ENCODE measurements at places on chromosomes 12 and 14. TPM values are rescaled to one million over a fixed set of nuclear protein-coding genes. Genes with fewer than 3 reads are reported as not detected.
A peak's percentile ranks its signal among the peaks of the same experiment; 100 is the strongest.

DNA sequence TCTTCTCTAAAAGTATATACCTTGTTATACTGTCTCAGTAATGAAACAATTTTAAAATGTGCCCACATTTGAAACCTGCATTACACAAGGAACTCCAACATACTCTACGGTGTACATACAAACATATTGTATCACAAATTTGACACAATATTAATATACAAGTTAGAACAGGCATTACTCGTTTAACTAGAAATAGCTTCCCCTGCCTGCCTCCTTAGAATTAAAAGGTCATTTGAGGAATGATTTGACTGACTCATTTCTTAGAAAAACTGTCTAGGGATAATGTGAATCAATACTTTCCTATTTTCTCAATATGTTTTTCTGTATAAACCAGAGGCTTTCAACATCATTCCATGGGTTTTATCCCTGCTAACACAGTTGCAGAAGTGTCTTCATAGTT is 73.7 kb downstream of the STON2 start:
- peaks cover 4% of the 10 kb centered on the region for H3K27me3 ChIP-seq
- no peaks in the 10 kb centered on the region for H3K4me1 ChIP-seq
- no peaks in the 10 kb centered on the region for H3K36me3 ChIP-seq
- no peak for DNase-seq
- no peak overlapping the region for H3K4me3 ChIP-seq

GRCh38 chr14:21711360-21711961 is 37.8 kb upstream of the OR4E1 start:
- peaks cover 2% of the 10 kb centered on the region for H3K27me3 ChIP-seq
- H3K4me1 ChIP-seq = peaks cover 8% of the 10 kb centered on the region
- peak overlapping the region; percentile 49 for H3K27ac ChIP-seq

- H3K4me1 ChIP-seq = peaks cover 19% of the 10 kb centered on the region
- peak overlapping the region; percentile 95 for H3K4me3 ChIP-seq
- H3K27ac ChIP-seq = peak overlapping the region; percentile 98
- DNase-seq = no peak
These were observed 1.7 kb downstream of the ZDHHC17 start for GRCh38 chr12:76765598-76765997.

DNA sequence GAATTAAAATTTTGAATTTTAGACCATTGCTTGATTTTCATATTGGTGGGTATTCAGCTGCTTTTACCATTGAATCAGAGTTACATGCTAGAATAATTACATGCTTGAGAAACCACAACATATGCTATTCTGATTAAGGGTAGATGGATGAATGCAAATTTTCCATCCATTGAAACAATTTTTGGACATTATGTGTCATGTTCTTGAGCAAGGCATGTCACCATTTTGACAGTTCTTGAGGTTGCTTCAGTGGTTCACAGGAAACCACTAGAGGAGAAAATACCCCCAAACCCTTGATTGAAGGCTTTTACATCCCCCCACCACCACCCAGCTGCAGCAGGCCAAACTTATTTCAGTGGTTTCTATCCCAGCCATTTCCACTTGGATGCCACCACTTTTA is 13.5 kb downstream of the UBR7 start:
- H3K27me3 ChIP-seq = no peaks in the 10 kb centered on the region
- H3K27ac ChIP-seq = no peak overlapping the region
- H3K4me1 ChIP-seq = no peaks in the 10 kb centered on the region
- H3K36me3 ChIP-seq = peaks cover 34% of the 10 kb centered on the region
- H3K4me3 ChIP-seq = no peak overlapping the region

GRCh38 chr12:62335796-62336195 is 75.6 kb downstream of the USP15 start:
- peaks cover 18% of the 10 kb centered on the region for H3K36me3 ChIP-seq
- DNase-seq = no peak
- no peak overlapping the region for H3K4me3 ChIP-seq
- no peaks in the 10 kb centered on the region for H3K27me3 ChIP-seq

GRCh38 chr12:33703221-33703620 is 263.6 kb upstream of the SYT10 start:
- H3K36me3 ChIP-seq = no peaks in the 10 kb centered on the region
- no peak overlapping the region for H3K4me3 ChIP-seq
- no peak for DNase-seq
- H3K4me1 ChIP-seq = no peaks in the 10 kb centered on the region

DNA sequence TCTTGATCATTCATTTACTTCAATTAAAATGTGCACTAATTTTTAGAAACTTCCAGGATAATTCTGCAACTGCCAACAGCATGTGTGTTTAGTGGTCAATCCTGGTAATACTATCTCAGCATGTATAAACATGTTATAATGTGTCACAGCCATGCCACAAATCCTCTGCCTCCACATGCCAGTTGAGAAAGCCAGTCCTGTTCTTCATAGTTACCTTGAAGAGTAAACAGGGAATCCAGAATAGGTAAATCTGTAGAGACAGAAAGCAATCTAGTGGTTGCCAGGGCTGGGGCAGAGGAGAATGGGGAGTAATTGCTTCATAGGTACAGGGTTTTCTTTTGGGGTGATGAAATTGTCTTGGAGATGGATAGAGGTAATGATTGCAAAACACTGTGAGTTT is 85.9 kb downstream of the ARMH4 start:
- no peaks in the 10 kb centered on the region for H3K4me1 ChIP-seq
- H3K36me3 ChIP-seq = no peaks in the 10 kb centered on the region
- no peak for DNase-seq
- H3K27me3 ChIP-seq = peaks cover 5% of the 10 kb centered on the region

GRCh38 chr14:91417983-91418386 is 365 bp upstream of the CCDC88C start:
- peaks cover 19% of the 10 kb centered on the region for H3K36me3 ChIP-seq
- H3K27ac ChIP-seq = no peak overlapping the region
- H3K27me3 ChIP-seq = no peaks in the 10 kb centered on the region
- H3K4me1 ChIP-seq = peaks cover 23% of the 10 kb centered on the region
- H3K4me3 ChIP-seq = peak overlapping the region; percentile 86

- H3K36me3 ChIP-seq = no peaks in the 10 kb centered on the region
- no peaks in the 10 kb centered on the region for H3K27me3 ChIP-seq
- DNase-seq = no peak
- peaks cover 58% of the 10 kb centered on the region for H3K4me1 ChIP-seq
These were observed 22.5 kb upstream of the HIGD1C start for GRCh38 chr12:50929831-50930230.

- DNase-seq = no peak
- no peaks in the 10 kb centered on the region for H3K27me3 ChIP-seq
- H3K36me3 ChIP-seq = peaks cover 3% of the 10 kb centered on the region
- no peaks in the 10 kb centered on the region for H3K4me1 ChIP-seq
These were observed 53.3 kb upstream of the STK38L start for GRCh38 chr12:27190761-27191160.

DNA sequence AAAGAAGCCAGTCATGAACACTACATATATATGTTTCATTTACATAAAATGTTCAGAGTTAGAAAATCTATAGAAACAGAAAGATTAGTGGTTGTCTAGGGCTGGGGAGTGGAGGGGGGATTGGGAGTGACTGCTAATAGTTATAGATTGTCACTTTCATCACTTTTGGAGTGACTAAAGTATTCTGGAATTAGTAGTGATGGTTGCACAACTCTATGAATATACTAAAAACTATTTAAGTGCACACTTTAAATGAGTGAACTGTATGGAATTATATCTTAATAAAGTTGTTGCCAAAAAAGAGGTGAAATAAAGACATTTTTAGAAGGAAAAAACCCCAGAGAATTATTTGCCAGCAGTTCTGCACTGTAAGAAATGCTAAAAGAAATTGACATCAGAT is 9.5 kb downstream of the CATSPERB start:
- peaks cover 9% of the 10 kb centered on the region for H3K4me1 ChIP-seq
- no peak overlapping the region for H3K27ac ChIP-seq
- H3K27me3 ChIP-seq = no peaks in the 10 kb centered on the region
- no peak overlapping the region for H3K4me3 ChIP-seq

- H3K27ac ChIP-seq = peak overlapping the region; percentile 90
- H3K4me3 ChIP-seq = peak overlapping the region; percentile 64
- H3K36me3 ChIP-seq = no peaks in the 10 kb centered on the region
- DNase-seq = no peak
- peaks cover 60% of the 10 kb centered on the region for H3K4me1 ChIP-seq
- no peaks in the 10 kb centered on the region for H3K27me3 ChIP-seq
These were observed 1.7 kb upstream of the KLRG1 start for GRCh38 chr12:8987685-8988084.

DNA sequence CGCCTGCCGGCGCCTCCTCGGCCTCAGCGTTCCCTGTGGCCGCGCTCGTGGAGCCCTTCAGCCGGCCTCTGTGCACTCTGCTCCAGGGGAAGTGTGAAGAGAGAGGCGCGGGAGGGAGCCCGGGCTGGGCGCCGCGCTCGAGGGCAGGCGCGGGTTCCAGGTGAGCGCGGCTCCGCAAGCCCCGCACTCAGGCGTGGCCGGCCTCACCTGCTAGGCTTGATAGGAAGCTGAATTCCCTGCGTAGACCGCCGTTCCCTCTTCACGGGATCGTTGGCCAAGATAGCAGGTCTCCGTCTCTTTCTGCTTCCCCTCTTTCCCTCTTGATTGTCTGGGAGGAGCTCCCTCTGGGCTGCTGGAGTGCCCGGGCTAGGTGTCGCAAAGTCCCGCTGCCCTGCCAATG is 89.7 kb downstream of the ASCL4 start:
- no peak overlapping the region for H3K4me3 ChIP-seq
- peaks cover 7% of the 10 kb centered on the region for H3K4me1 ChIP-seq
- DNase-seq = no peak
- no peaks in the 10 kb centered on the region for H3K36me3 ChIP-seq
- H3K27ac ChIP-seq = no peak overlapping the region

GRCh38 chr12:121513464-121514183 is 67.2 kb downstream of the KDM2B start:
- DNase-seq = no peak
- peaks cover 14% of the 10 kb centered on the region for H3K4me1 ChIP-seq
- no peak overlapping the region for H3K4me3 ChIP-seq
- no peaks in the 10 kb centered on the region for H3K27me3 ChIP-seq
- H3K27ac ChIP-seq = peak overlapping the region; percentile 96

GRCh38 chr12:2498964-2499500 is 295.7 kb upstream of the FKBP4 start:
- H3K4me3 ChIP-seq = no peak overlapping the region
- no peak overlapping the region for H3K27ac ChIP-seq
- H3K4me1 ChIP-seq = peaks cover 11% of the 10 kb centered on the region
- no peaks in the 10 kb centered on the region for H3K36me3 ChIP-seq
- peaks cover 24% of the 10 kb centered on the region for H3K27me3 ChIP-seq

GRCh38 chr14:28130610-28131284 is 635.8 kb upstream of the FOXG1 start:
- no peaks in the 10 kb centered on the region for H3K36me3 ChIP-seq
- no peaks in the 10 kb centered on the region for H3K4me1 ChIP-seq
- no peaks in the 10 kb centered on the region for H3K27me3 ChIP-seq
- H3K4me3 ChIP-seq = no peak overlapping the region

DNA sequence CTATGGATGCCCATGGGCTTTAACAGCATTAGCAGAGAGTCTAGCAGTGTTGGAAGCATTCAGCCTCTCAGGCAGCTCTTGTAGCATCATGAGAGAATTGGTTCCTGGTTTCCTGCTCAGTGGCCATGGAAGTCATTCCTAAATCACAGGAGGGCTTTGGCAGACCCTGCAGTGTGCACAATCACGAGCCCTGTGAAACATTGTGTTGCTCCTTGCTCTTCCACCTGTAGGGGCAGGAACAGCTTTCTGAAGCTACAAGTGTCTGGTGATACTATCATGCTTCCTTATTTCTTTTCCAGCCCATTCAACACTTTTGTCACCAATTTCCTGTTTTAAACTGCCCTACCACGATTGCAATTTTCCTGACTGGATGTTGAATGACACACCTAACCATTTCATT is 402.2 kb upstream of the USP15 start:
- H3K4me3 ChIP-seq = no peak overlapping the region
- peaks cover 2% of the 10 kb centered on the region for H3K27me3 ChIP-seq
- no peaks in the 10 kb centered on the region for H3K36me3 ChIP-seq
- H3K4me1 ChIP-seq = no peaks in the 10 kb centered on the region

- H3K36me3 ChIP-seq = peaks cover 54% of the 10 kb centered on the region
- no peak overlapping the region for H3K27ac ChIP-seq
- DNase-seq = no peak
- no peaks in the 10 kb centered on the region for H3K27me3 ChIP-seq
These were observed 21.4 kb downstream of the AREL1 start for GRCh38 chr14:74691456-74691855.

GRCh38 chr12:83121897-83122622 is 435.4 kb downstream of the TMTC2 start:
- no peaks in the 10 kb centered on the region for H3K36me3 ChIP-seq
- H3K4me3 ChIP-seq = no peak overlapping the region
- no peak for DNase-seq
- no peaks in the 10 kb centered on the region for H3K27me3 ChIP-seq
- no peaks in the 10 kb centered on the region for H3K4me1 ChIP-seq

- H3K27ac ChIP-seq = peak overlapping the region; percentile 96
- H3K4me3 ChIP-seq = peak overlapping the region; percentile 81
- H3K27me3 ChIP-seq = no peaks in the 10 kb centered on the region
- no peaks in the 10 kb centered on the region for H3K36me3 ChIP-seq
- peak; percentile 8 for DNase-seq
- H3K4me1 ChIP-seq = peaks cover 39% of the 10 kb centered on the region
These were observed 23.7 kb upstream of the PARP11 start for GRCh38 chr12:3896801-3897351.

GRCh38 chr12:5407034-5407856 is 24.7 kb upstream of the NTF3 start:
- no peak overlapping the region for H3K27ac ChIP-seq
- no peaks in the 10 kb centered on the region for H3K36me3 ChIP-seq
- H3K4me1 ChIP-seq = no peaks in the 10 kb centered on the region
- no peak for DNase-seq
- no peak overlapping the region for H3K4me3 ChIP-seq

- peaks cover 21% of the 10 kb centered on the region for H3K4me1 ChIP-seq
- H3K27ac ChIP-seq = no peak overlapping the region
- no peak overlapping the region for H3K4me3 ChIP-seq
- no peak for DNase-seq
- H3K27me3 ChIP-seq = no peaks in the 10 kb centered on the region
These were observed 8.8 kb downstream of the DTX1 start for GRCh38 chr12:113065126-113066007.

DNA sequence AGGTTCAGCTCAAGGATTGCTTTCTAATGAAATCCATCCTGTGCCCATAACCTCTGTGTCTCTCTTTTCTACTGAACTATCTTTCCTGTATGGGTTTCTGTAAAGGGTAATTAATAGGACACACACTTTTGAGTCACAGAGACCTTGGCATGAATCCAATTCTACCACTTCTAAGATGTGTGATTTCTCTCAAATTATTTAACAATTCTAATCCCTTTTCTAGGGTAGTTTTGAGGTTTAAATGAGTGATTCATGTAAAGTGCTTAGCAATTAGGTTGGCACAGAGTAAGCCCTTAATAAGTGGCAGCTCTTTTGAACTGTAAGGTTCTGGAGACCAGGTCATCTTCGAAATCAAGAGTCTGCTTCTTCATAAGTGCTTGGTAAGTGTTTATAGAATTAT is 202.7 kb downstream of the RASSF9 start:
- no peak for DNase-seq
- no peak overlapping the region for H3K4me3 ChIP-seq
- H3K27me3 ChIP-seq = no peaks in the 10 kb centered on the region
- H3K4me1 ChIP-seq = no peaks in the 10 kb centered on the region
- H3K36me3 ChIP-seq = no peaks in the 10 kb centered on the region
- H3K27ac ChIP-seq = no peak overlapping the region

The CDK2 gene
- polyA plus RNA-seq = 9.5 TPM

The DENR gene
- polyA plus RNA-seq = 68.0 TPM

The RGS6 gene
- not detected for polyA plus RNA-seq

The VWF gene
- not detected for polyA plus RNA-seq

The ABCD4 gene
- polyA plus RNA-seq = 20.2 TPM

The COX8C gene
- polyA plus RNA-seq = not detected

The GALC gene
- 8.1 TPM for polyA plus RNA-seq

The IL31 gene
- not detected for polyA plus RNA-seq

The PLA2G1B gene
- 0.75 TPM for polyA plus RNA-seq

The IFNG-AS1 gene
- 3.1 TPM for polyA plus RNA-seq

Data from naive thymus-derived CD8-positive, alpha-beta T cell (primary cell).